CD4-positive, alpha-beta T cell treated with Interleukin-21 for 1 hour (primary cell): ENCODE measurements at places on chromosomes 3 and 15.

DNA sequence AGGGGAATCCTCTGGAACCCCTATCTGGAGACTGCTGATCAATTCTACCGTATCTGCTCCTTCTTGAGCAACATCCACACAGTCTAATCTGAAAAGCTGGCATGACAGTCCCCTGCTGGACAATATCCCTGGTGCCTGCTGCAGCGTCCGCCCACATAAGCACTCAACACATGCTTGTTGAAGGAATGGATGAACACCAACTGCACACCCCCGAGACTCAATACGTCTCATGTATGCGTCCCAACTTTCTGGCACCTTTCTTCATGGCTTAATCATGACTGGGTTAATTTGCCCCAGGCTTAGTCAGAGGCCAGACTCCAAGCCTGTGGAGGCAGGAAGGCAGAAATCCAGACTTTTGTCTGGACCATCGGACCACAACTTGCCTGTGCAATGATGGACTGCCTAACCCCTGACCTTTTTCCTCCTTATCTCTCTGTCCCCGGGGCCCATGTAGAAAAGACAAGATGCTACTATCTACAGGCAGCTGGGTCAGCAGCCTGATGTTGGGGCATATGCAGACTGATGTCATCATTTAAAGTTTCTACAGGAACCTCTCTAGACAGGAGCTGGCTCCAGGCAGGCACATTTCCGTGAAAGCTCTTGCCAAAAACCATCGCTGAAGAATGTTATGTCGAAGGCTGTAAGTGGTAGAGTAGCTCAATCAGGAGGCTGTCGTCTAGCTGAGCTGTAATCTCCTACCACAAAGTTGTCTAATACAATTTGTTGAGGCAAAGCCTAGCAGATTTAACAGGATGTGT is 114.1 kb upstream of the TPM1 start:
- no peak for DNase-seq

DNA sequence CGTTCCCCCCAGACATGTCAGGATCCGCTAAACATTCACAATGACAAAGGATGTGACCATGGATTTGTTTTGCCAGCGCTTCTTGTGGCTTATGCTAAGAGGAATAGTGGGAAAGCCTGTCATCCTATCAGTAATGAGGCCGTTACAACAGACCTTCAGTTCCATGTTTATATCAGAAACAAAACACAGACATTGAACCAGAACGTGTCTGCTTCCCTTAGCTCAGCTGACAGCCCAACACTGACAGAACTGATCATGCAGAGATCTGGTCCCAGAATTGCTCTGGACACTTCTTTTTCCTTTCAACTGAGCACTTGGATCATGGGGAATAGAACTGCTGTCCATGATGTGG is 58.3 kb upstream of the MYZAP start:
- no peak for DNase-seq

GRCh38 chr15:45539680-45540079 is 17.1 kb upstream of the SLC30A4 start:
- no peak for DNase-seq

GRCh38 chr3:51706788-51707731 is at the start of gene GRM2:
Gene GRM2 (plus strand): TSS chr3:51707068. CDS start chr3:51708984, 1,916 bp downstream.
- peak; percentile 11 for DNase-seq

DNA sequence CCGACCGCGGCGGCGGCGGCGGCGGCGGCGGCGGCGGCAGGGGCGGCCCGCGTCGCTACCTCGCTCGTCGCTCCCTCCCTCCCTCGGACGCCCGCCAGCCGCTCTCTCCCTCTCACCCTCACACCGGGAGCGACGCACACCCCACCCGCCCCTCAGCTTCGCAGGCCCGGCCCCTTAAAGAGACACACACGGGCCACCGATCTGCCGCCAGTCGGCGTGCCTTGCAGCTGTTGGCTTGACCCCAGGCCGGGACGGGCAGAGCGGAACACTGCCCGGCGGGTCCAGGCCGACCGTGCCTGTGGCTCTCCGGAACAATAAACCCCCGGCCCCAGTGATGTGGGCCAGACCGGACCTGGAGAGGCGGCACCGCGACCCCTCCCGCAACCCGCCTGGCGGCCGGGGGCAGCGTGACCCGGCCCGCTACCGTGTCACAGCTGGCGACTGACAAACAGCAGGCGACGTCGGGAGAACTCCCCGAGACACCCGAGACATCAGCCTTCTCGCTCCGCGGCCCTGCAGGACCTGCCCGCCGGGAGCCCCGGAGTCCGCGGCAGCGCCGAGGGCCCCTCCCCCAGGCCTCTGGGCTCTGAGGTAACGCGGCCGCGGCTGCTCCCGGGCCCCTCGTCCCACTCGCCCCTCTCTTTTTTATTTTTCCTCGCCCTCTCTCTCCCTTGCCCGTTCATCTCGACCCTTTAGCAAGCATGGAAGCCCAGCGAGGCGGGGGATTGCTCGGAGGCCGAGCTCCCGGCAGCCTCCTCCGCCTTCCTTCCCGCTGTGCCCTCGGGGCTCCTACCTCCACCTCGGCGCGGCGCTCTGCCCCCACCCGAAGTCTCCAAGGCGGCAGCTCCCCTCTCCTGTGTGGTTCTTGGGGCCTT is at the start of gene SETD2:
SETD2 (minus strand) TSS at position 107 of the 875 bp plus-strand sequence. CDS start 189 bp downstream, outside the sequence.
- peak; percentile 87 for DNase-seq

DNA sequence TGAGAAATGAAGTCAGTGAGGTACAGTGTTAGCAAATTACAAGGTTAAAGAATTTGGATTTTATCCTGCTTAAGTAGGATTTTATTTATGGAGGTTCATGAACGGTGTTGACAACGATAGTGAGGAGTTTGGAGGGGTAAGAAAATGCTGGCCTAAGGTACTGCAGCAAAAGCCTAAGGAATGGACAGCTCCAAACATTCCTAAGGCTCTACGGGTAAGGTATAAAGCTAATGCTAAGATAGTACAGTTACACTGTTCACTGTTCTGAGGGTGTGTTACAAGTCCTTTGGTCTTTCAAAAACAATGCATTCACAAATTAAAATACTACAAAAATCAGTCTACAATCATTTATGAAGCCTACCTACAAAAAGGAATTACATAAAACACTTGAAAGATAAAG is 7.3 kb downstream of the MTMR10 start:
- no peak for DNase-seq

DNA sequence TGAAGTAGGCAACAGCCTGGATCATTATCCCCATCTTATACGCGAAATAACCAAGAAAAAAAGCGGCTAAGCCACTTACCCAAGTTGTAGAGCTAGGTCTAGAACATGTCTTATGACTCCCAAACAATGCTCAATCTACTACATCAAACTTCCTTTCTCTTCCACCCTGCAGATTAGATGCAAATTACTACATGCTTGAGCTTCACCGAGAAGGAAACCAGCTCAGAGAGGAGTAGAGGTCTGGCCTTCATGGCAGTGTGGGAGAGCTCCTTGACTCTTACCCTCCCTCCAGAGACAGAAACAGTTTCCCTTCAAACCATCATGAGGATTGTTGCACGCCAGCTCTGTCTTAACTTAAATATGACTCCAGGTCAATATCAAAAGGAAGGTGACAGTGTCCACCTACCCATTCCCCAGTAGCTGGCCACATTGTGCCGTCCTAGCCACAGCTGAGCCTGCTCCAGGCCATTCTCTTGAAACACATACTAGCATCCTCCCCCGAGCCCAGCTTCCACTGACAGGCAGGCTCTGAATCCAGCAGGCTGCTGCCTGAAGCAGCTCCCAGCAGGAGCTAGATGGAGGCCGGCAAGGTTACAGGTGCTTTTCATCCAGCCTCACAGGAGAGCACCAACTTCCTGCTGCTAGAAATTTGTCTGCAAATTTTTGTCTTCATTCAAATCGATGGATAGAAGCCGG is 56.8 kb downstream of the CPN2 start:
- no peak for DNase-seq

GRCh38 chr15:27714675-27715074 is 384.4 kb downstream of the OCA2 start:
- DNase-seq, result no peak

DNA sequence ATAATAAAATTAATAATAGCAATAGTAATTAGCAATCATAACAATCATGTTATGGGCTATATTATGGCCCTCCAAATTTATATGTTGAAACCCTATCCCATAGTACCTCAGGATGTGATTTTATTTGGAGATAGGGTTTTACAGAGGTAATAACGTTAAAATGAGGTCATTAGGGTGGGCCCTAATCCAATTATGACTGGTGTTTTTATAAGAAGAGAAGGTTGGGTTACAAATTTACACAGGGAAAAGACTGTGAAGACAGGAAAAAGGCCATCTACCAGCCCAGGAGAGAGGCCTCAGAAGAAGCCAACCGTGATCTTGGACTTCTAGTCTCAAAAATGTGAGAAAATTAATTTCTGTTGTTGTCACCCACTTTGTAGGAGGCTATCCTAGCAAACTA is 353.1 kb downstream of the CHL1 start:
- DNase-seq, result no peak

DNA sequence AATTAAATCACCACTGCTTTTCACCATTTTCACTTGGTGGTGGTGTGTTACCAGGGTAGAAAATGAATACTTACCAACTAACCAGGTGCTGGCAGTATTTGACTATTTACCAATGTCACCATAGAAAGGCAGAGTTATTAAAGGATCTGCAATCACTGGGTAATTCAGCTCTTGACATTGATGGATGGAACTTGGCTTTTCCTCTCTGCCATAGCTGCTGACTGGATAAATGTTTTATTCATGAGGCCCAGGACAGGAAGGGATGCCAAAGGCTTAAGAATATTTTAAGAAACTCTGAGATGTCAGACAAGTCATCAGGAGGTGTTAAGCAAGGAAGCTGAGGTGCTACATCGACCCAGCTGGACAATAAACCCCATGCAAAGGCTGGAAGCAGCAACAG is 495.5 kb upstream of the CFAP20DC start:
- no peak for DNase-seq
